ENCODE measurements at places on chromosomes 13 and 19.

GRCh38 chr19:46408664-46409039 is 4.7 kb downstream of the CCDC8 start:
- no peak for DNase-seq

- no peak for DNase-seq
Measured at GRCh38 chr13:33230178-33230881, 55.2 kb downstream of the STARD13 start.

GRCh38 chr19:36771261-36772231 is 1.1 kb downstream of the ZNF850 start:
- DNase-seq, result peak; percentile 77

- DNase-seq, result no peak
Measured at GRCh38 chr19:46426035-46426505, 2.7 kb downstream of the PNMA8C start.

DNA sequence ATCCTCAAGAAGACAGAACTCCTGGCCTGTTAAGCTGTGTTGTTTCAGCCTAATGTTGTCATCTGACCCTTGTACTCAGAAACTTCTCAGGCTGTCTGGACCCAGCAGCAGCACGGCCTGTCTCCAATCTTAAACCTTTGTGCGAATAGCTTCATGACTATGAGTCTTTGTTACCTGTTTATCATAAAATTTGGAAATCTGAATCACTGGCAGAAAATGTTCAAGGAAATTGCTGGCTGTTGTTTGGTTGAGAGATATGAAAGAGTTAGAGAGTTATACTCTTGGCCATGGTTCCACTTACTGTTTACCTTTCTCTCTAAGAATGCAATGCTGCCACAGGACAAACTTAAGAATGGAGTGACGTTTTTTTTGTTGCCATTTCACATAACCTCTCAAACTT is 59.6 kb downstream of the EFNB2 start:
- DNase-seq, result no peak

DNA sequence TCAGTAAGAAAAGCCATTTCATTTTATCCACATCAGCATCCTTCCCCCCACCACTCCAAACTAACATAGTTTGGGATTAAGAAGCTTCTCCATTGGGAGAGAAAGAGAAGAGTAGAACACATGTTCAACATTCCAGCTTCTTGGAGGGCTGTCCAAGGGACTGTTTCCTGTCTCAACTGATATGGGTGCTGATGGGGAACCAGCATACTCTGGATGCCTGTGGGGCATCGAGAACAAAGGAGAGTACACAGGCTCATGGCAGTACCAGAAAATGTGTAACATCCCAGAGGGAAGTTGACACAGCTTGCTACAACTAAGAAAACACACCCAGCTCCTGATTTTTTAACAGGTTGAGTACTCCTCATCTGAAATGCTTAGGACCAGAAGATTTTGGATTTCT is 24.7 kb downstream of the SUCLA2 start:
- DNase-seq, result no peak

GRCh38 chr13:98766697-98767096 is 14.2 kb upstream of the SLC15A1 start:
- no peak for DNase-seq

GRCh38 chr13:50892210-50892944 is 17.2 kb upstream of the RNASEH2B start:
- DNase-seq, result peak; percentile 79

- DNase-seq, result no peak
Measured at GRCh38 chr19:11633223-11633622, 35.9 kb downstream of the ZNF627 start.

- no peak for DNase-seq
Measured at GRCh38 chr13:20908714-20909497, 6.4 kb upstream of the XPO4 start.

GRCh38 chr19:39845933-39846677 is at the start of gene FBL:
TSS of gene FBL (minus strand) at chr19:39846379. CDS start at chr19:39846300, 79 bp downstream.
- DNase-seq, result peak; percentile 98

All from activated CD8-positive, alpha-beta memory T cell treated with anti-CD3 and anti-CD28 coated beads, Interleukin-2, amount 10 ng/mL, durations not matched to agents 7 days and 5 days (primary cell).